ENCODE measurements at places on chromosomes 12 and 14.

DNA sequence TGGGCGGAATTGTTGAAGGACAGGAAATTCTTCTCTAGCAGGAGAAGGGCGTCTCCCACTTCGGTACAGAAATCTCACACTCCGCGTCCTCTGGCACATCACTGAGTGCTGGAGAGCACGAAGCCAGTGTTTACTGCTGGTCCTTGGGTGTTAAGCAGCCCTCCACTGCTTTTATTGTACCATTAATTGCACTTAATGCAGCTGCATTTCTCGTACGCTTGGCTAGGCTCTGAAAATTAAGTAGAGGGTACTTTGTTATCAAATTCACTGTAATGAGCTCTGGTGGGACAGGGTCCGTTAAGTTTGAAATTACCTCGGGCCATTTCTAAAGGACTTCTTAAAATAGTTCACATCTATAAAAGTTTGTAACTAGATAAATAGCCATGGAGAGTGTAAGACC is 411.2 kb downstream of the NPAS3 start:
- no peak overlapping the region for H3K27ac ChIP-seq
- H3K4me1 ChIP-seq, result no peaks in the 10 kb centered on the region
- H3K4me3 ChIP-seq, result no peak overlapping the region
- H3K27me3 ChIP-seq, result no peaks in the 10 kb centered on the region
- H3K36me3 ChIP-seq, result no peaks in the 10 kb centered on the region
- no peak for ATAC-seq

- no peaks in the 10 kb centered on the region for H3K27me3 ChIP-seq
- no peaks in the 10 kb centered on the region for H3K4me1 ChIP-seq
- no peaks in the 10 kb centered on the region for H3K36me3 ChIP-seq
Measured at GRCh38 chr12:88625356-88625755, 45.1 kb upstream of the KITLG start.

DNA sequence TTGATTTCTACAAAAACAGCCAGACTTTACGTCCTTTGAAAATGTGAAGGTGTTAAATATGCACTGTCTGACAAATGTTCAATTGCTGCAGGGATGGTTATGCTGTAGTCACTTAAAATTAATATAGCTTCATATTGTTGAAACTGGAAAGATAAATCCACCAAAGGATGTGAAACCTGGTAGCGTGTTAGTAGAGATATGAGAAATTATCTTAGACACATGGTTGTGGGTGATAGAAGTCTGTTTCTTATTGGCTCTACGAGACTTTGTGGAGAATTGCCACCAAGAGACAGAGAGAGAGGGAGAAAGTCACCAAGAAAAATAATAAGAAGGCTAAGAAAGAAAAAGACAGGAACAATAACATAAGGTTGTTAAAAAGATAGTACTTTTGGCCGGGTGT is 2.6 kb upstream of the CAPRIN2 start:
- no peaks in the 10 kb centered on the region for H3K36me3 ChIP-seq
- no peak overlapping the region for H3K4me3 ChIP-seq
- H3K27ac ChIP-seq, result no peak overlapping the region

- H3K27ac ChIP-seq, result no peak overlapping the region
- no peaks in the 10 kb centered on the region for H3K4me1 ChIP-seq
- H3K36me3 ChIP-seq, result no peaks in the 10 kb centered on the region
- no peak overlapping the region for H3K4me3 ChIP-seq
- H3K27me3 ChIP-seq, result no peaks in the 10 kb centered on the region
- ATAC-seq, result no peak
Measured at GRCh38 chr14:26382901-26383685, 214.7 kb downstream of the NOVA1 start.

GRCh38 chr12:5716201-5716600 is 228.9 kb downstream of the ANO2 start:
- H3K36me3 ChIP-seq, result no peaks in the 10 kb centered on the region
- no peaks in the 10 kb centered on the region for H3K4me1 ChIP-seq
- no peak for ATAC-seq

DNA sequence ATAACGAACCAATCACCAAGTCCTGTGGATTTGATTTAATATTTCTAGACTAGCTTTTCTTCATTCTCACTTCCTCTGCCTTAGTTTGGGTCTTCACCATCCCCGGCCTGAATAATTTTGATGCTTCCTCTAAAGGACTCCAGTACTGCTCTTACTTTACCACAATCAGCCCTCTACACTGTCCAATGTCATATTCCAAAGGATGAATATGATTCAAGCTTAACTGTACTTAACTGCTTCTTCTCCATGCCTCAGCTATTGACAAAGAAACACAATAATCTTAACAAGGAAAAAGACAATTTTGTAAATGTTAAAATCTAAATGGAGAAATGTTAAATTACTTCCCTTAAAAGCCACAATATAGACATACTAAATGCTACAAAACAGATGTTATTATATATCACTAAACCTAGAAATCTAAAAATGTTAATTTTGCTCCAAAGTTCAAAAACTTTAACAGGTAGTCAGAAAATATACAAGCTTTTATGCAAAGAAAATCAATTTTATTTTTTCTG is 70.2 kb downstream of the STXBP6 start:
- H3K36me3 ChIP-seq, result no peaks in the 10 kb centered on the region
- H3K27ac ChIP-seq, result no peak overlapping the region
- no peak overlapping the region for H3K4me3 ChIP-seq
- ATAC-seq, result no peak
- H3K27me3 ChIP-seq, result peaks cover 20% of the 10 kb centered on the region
- no peaks in the 10 kb centered on the region for H3K4me1 ChIP-seq

- H3K27ac ChIP-seq, result no peak overlapping the region
- no peak overlapping the region for H3K4me3 ChIP-seq
- H3K4me1 ChIP-seq, result no peaks in the 10 kb centered on the region
- H3K27me3 ChIP-seq, result peaks cover 47% of the 10 kb centered on the region
- ATAC-seq, result no peak
- H3K36me3 ChIP-seq, result no peaks in the 10 kb centered on the region
Measured at GRCh38 chr14:91649930-91650329, 82.0 kb downstream of the CATSPERB start.

- no peak overlapping the region for H3K4me3 ChIP-seq
- H3K36me3 ChIP-seq, result no peaks in the 10 kb centered on the region
- peaks cover 37% of the 10 kb centered on the region for H3K27me3 ChIP-seq
- H3K4me1 ChIP-seq, result peaks cover 16% of the 10 kb centered on the region
- ATAC-seq, result no peak
Measured at GRCh38 chr12:120940799-120941198, 36.6 kb upstream of the SPPL3 start.

DNA sequence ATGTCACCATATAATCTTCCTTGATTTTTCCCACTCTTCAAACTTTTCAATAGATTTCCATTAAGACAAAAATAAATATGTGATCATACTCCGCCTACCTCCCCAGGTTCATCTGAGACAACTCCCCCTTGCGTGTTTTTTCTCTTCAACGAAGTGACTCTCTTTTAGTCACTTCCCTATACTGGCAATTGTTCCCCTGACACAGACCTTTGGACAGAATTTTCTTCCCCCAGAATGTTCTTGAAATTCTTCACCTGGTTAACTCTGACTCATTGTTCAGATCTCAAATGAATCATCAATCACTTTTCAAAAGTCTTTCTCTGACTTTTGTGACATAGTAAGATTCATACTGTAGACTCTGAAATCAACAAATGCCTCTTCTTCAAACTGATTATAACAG is 727.3 kb upstream of the LMO3 start:
- no peak for ATAC-seq
- no peaks in the 10 kb centered on the region for H3K4me1 ChIP-seq
- no peak overlapping the region for H3K4me3 ChIP-seq
- no peaks in the 10 kb centered on the region for H3K36me3 ChIP-seq

- no peaks in the 10 kb centered on the region for H3K4me1 ChIP-seq
- H3K4me3 ChIP-seq, result no peak overlapping the region
- no peak for ATAC-seq
- H3K36me3 ChIP-seq, result no peaks in the 10 kb centered on the region
- H3K27ac ChIP-seq, result no peak overlapping the region
Measured at GRCh38 chr12:82277582-82277981, 80.6 kb downstream of the CCDC59 start.

DNA sequence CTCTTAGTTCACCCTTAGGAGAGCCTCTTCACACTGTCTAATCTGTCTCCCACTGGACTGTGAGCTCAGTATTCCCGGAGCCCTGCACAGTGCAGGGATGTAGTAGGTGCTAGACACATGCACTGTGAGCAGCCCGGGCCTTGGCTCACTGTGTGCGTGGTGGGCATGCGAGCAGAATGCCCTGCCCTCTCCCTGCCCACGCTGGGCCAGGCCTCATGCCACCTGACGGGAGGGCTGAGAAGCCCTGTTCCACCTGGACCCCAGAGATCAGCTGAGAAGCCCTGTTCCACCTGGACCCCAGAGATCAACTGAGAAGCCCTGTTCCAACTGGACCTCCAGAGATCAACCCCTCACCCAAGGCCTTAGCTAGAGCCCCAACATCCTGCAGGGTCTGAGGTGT is 10.9 kb downstream of the RPS6KL1 start:
- no peak overlapping the region for H3K4me3 ChIP-seq
- peaks cover 3% of the 10 kb centered on the region for H3K36me3 ChIP-seq
- H3K27me3 ChIP-seq, result no peaks in the 10 kb centered on the region
- ATAC-seq, result no peak

GRCh38 chr12:117098024-117098360 is 1.2 kb downstream of the TESC start:
- H3K27ac ChIP-seq, result peak overlapping the region; percentile 83
- H3K4me3 ChIP-seq, result peak overlapping the region; percentile 80
- no peaks in the 10 kb centered on the region for H3K27me3 ChIP-seq
- H3K4me1 ChIP-seq, result peaks cover 39% of the 10 kb centered on the region

DNA sequence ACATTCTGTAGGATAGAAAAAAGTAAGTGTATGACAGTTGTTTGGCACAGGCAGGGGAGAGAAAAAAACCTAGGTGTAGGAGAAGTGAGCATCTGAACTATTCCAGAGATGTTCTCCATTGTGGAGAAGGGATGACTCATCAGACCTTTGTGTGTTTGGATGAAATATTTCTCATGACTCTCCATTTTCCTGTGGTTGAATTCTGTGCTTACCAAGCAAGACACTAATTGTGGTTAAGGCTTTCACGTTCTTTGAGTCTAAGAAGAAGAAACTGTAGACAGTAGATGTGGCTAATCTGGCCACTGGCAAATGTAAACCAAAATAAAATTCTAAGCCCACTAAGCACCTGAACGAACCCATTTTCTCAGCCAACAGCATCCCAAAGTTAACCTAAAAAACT is 107.9 kb upstream of the GZMB start:
- no peaks in the 10 kb centered on the region for H3K4me1 ChIP-seq
- H3K27ac ChIP-seq, result no peak overlapping the region
- H3K27me3 ChIP-seq, result peaks cover 16% of the 10 kb centered on the region
- ATAC-seq, result no peak
- no peaks in the 10 kb centered on the region for H3K36me3 ChIP-seq

DNA sequence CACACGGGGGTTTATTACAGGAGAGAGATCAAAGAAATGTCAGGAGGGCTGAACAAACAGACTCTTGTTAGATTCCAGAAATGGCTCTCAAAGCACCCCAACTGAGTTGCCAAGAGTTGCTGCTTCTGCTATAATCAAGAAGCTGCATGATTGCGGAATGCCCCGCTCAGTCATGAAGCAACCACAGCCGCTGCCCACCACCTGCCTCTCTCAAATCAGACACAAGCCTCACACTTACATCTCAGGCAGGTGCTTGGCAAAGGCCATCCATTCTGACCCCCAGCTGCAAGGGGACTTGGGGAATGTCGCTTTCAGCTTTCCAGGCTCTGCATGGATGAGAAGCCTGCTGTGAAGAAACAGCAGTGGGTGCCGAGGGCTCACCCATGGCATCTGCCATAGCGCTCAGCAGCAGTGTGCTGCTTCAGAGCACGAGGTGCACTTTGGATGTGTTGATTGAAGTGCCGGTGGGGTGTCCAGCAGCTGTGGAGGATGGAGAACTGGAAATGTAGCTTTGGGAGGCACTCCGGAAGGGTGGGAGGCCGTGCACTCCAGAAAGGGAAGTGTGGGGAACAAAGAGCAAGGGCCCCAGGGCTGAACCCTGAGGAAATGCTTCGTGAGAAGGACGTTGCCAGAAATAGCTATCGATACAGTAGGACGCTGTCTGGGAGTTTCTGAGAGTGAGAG is 37.7 kb downstream of the LRRC74A start:
- H3K27ac ChIP-seq, result peak overlapping the region; percentile 46
- H3K36me3 ChIP-seq, result no peaks in the 10 kb centered on the region
- peak overlapping the region; percentile 5 for H3K4me3 ChIP-seq
- peaks cover 41% of the 10 kb centered on the region for H3K27me3 ChIP-seq

GRCh38 chr14:54381821-54382220 is 15.0 kb upstream of the CDKN3 start:
- no peak for ATAC-seq
- peaks cover 33% of the 10 kb centered on the region for H3K27me3 ChIP-seq
- H3K4me3 ChIP-seq, result no peak overlapping the region
- no peaks in the 10 kb centered on the region for H3K36me3 ChIP-seq
- H3K4me1 ChIP-seq, result peaks cover 16% of the 10 kb centered on the region

GRCh38 chr14:71852181-71852580 is 80.0 kb upstream of the RGS6 start:
- peaks cover 8% of the 10 kb centered on the region for H3K36me3 ChIP-seq
- no peak for ATAC-seq
- no peak overlapping the region for H3K27ac ChIP-seq
- H3K4me3 ChIP-seq, result no peak overlapping the region
- peaks cover 67% of the 10 kb centered on the region for H3K27me3 ChIP-seq

GRCh38 chr12:31591380-31591901 is 505 bp upstream of the DENND5B start:
- peak; percentile 67 for ATAC-seq
- peak overlapping the region; percentile 91 for H3K27ac ChIP-seq
- H3K4me1 ChIP-seq, result peaks cover 44% of the 10 kb centered on the region
- no peaks in the 10 kb centered on the region for H3K27me3 ChIP-seq
- peaks cover 8% of the 10 kb centered on the region for H3K36me3 ChIP-seq

All from stimulated activated memory B cell treated with anti-CD40 and anti-IgM and Interleukin-4, amounts not matched to agents 10 μg/mL and 1 μg/mL and 100 μg/mL, for 72 hours (primary cell).